Posterior vena cava (tissue), 2 donors: ENCODE measurements at places on chromosomes 3 and 15. TPM values are rescaled to one million over a fixed set of nuclear protein-coding genes. Genes with fewer than 3 reads are reported as not detected.
A peak's percentile ranks its signal among the peaks of the same experiment; 100 is the strongest.

Gene GP5
- 0.05 TPM for total RNA-seq

DNA sequence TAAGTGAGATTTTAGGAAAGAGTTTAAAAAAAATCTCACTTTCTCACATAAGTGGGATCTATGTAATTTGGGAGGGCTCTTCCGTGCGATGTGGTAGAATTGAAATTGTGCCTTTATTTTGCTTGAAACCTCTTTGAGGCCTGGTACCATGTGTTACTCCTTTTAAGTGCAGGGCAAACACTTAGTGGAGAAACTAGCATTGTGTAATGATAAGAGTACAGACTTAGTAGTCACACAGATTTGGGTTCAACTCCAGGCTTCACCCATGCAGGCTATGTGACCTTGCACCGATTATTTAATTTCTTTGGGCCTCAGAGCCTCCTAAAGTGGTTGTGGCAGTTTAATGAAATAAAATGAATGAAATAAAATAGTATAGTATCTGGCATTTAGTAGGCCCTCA, 2.4 kb downstream of the PSMA4 start:
- no peak for DNase-seq

- no peak for DNase-seq
Measured at GRCh38 chr15:87667643-87668042, 588.9 kb downstream of the NTRK3 start.

DNA sequence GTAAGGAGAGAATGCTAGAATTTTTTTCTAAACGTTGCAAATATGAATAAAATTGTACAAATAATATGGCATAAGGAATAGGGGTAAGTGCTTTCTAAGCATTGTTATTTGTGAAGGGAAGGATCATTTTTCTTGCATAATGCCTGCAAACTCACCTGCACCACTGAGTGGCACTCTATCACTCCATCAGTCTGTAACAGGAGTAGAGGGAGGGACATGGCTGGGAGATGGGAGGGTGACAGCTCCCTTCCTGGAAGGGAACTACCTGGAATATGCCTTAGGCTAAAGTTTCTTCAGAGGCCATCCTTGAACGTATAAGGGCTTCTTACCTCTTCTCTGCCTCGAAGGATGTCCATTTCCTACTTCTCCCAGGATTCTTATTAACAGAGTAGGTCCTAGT, 3.0 kb downstream of the NAALADL2 start:
- no peak for DNase-seq

DNA sequence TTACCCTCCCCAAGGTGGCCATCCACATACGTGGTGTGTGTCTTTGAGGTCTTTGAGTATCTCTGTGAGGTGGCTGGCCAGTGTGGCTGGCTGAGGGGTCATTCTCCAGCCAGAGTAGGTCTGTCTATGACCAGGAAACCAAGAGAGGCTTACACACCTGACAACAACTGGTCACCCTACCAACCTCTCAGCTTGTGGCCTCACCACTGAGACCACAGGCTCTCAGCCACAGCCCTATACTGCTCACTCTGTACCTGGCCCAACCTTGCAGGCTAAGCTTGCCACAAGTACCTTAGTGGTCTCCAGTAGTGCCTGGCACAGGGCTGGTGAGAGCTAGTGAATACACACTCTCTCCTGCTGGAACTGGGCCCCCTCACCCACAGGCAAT, 5.1 kb downstream of the HEMK1 start:
- no peak for DNase-seq

DNA sequence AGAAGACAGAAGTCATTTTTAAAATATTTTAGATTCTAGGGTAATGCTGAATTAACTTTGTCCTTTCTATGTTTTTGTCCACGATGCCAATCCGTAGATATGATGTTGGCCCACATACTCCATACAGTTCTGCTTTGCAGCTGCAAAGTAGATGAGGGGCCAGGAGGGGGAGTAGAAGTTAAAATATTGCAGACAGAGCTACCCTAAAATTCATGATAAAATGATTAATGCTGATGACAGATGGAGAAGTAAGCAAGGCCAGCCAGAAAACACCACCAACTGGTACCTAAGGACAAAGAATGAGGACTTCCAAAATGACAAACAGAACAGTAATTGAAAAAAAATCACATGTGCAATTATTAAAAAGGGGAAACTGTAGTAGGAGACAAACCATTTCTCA, 756.6 kb upstream of the ARPP21 start:
- DNase-seq: no peak

DNA sequence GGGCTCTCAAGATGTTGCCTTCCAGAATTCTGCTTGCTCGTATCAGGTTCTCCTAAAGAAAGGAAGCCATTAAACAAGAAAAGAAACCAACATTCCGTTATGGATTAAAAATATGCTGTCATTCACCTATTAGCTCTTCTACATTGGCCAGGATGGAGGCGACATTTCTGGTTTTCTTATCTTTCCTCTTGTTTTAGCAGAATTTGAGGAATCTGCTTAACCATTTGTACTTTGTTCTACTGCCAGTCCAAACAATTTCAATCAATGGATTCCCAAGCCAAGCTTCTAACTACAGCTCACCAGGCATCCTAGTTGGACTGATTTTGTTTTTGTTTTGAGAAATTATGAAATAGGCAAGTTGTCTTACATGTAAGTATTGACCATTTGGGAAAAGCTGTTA, 164.6 kb upstream of the TSC22D2 start:
- DNase-seq: no peak

Gene SAXO2
- total RNA-seq: 2.1 TPM

DNA sequence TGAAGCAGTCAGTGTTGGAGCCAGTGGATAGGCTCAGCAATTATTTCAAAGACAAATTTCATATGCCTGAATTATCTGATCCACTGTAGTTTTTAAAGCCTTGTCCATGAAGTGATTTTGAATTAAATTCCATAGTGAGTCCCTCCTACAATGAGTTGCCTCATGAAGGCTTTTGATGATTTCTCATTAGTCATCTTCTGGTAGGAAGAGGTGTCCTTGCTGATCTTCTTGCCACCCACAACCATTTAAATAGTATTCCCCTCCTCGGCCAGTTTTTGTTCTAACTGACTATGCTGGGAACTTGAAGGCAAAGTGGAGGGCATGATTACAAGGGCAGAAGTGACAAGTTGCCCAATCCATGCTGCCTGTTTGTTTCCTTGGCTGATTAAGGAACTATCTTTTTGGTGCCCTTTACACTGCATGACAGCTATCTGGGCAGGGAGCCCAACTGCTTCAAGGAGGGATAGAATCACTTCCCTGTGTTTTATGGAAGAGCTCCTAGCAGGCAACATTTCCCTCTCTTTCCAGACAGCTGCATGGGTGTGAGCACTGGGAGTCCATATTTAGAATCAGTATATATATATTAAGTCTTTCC, 617.5 kb downstream of the ZPLD1 start:
- peak; percentile 84 for DNase-seq

DNA sequence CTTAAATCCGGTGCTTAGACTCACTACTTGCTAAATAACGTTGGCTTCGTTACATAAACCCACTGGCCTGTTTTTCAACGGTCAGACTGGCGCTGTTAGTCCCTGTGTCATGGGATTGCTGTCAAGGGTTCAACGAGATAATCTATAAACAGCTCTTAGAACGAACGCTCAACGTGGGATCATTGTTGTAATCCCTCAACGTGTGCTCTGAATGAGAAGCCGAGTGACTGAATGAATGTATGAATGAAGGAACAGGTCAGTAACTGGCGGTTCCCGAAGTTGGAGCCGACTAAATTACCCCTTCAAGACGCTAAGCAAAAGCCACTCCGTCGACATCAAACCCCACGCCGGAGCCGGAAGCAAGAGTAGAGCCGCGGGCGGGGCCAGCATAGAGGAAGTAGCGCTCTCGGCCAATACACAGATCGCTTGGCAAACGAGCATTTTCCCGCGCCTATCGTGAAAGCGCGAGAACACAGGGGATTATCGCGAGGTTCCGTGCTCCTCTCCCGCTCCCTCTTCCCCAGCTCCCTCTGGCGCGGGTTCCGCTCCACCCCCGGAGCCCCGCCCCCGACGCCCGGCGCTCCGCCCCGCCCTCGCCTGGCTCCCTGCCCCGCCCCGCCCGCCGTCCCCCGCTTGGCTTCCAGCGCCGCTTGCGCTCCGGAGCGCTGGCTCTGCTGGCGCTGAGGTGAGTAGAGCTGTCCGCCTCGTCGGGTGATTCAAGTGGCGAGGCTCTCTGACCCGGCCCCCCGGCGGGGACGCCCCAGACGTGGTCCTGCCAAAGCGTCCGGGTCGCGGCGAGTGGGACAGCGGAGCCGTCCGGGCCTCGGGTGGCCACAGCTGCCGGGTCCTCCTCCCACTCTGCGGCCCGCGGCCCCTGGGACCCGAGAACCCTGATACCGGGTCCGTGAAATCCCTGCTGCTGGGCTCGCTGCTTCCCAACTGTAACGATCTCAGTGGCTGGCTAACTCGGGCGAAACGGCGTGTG, at the start of gene LRRC28:
Gene LRRC28, plus strand, starts transcription at position 625 of the 985 bp plus-strand sequence. CDS start 4,477 bp downstream, outside the sequence.
- peak; percentile 99 for DNase-seq

Gene SEMA4B
- total RNA-seq: 22.7 TPM

GRCh38 chr15:43939070-43939469, 112.3 kb downstream of the WDR76 start:
- no peak for DNase-seq

- DNase-seq: no peak
Measured at GRCh38 chr3:197809356-197810020, 18.4 kb downstream of the LRCH3 start.

DNA sequence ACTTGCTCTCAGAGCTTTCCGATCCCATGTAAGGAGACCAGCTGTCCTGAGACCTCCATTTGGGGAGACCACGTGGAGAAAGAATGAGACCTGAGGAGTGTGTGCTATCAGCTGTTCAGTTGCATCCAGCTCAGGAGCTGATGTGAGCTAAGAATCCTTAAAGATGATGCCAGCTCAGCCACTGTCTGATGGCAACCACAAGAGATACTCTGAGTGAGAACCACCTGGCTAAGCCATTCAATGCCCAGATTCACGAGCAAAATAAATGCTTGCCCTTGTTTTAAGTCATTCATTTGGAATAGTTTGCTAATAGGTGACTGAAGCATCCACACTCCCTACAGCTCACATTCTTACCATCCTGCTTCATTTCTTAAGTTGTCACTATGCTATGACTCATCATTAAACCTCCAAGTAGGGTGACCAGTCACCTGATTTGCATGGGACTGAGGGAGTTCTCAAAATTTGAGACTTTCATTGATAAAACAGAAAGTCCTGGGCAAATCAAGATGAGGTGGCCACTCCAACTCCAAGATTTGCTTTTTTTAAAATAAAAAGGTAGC, 56.4 kb downstream of the SPTSSB start:
- no peak for DNase-seq

Gene CCR2
- 1.7 TPM for total RNA-seq

Gene MEGF11
- total RNA-seq: not detected

DNA sequence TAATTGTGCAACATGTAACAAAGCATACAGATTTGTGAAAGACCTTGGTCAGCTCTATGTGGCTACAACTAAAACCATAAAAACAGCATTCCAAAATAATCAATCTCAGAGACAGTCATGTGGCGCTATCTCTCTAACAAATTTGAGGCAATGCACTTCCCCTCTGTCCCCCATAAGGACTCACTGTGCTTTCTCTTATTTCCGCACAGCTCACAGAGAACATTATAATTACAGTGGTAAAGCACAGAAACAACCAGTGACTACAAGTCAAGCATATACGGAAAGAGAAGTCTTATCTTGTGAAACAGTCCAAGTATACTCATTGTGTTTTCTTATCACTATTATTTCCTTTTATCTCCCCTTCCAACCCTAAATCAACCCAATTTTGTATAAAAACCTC, 64.3 kb downstream of the RYK start:
- DNase-seq: no peak

DNA sequence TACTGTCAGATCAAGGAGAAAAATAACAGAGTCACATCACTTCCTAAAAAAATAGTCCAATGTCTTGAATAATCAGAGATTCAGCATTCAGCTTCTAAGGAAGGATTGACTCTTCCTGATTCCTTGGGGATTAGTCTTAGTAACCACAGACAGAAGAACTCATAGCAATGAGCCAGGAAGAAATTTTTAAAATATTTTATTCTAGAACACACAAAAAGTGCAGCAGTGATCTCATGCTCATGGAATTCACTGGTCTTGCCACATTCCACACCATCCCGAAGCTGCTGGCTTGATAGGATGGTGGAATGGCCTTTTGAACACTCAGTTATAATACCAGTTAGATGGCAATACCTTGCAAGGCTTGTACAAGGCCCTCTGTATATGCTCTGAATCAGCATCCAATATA, 43.0 kb upstream of the ABI3BP start:
- DNase-seq: peak; percentile 80

DNA sequence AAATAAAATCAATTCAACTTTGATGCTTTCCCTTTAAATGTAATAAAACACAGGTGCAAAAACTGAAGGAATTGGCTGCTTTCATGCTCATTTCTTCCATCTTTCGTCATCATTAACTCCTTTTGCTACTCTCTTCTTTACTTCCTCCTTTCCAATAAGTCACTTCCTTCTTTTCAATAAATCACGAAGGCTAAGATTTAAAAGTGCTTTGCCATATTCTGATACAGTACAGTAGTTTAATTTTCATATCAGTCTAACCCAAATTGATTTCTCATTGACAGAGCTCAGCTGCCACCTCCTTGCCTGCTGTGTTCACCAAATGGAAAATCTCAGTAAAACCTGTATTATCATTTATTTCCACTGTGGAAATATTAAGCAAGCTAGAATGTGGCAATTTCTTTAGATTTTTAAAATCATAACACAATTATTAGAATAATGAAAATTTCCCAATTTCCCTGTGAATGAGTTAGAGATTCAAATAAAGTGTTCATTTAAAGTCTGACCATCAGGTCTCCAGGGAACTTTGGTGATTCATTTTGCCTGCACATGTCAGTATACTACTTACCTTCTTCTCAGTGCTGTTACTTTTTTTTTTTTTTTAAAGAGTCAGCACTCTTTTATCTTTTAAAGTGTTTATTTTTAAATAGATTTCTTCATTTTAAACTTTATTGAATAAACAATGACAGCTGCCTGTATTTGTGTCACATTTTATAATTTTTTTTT, 41.6 kb downstream of the NANOGP8 start:
- no peak for DNase-seq
